ENCODE measurements at places on chromosomes 7 and 10.

- no peak for DNase-seq
These were observed 64.6 kb downstream of the HERPUD2 start for GRCh38 chr7:35630024-35630972.

GRCh38 chr10:118698421-118698820, 56.3 kb downstream of the CACUL1 start:
- peak; percentile 59 for DNase-seq

- DNase-seq: no peak
These were observed 98.8 kb downstream of the ADK start for GRCh38 chr10:74249865-74250264.

- DNase-seq: no peak
These were observed 84.5 kb upstream of the RET start for GRCh38 chr10:42992156-42992956.

GRCh38 chr10:132550366-132551092, 12.9 kb downstream of the INPP5A start:
- no peak for DNase-seq

- peak; percentile 31 for DNase-seq
These were observed 1.9 kb downstream of the TTYH3 start for GRCh38 chr7:2633538-2634266.

DNA sequence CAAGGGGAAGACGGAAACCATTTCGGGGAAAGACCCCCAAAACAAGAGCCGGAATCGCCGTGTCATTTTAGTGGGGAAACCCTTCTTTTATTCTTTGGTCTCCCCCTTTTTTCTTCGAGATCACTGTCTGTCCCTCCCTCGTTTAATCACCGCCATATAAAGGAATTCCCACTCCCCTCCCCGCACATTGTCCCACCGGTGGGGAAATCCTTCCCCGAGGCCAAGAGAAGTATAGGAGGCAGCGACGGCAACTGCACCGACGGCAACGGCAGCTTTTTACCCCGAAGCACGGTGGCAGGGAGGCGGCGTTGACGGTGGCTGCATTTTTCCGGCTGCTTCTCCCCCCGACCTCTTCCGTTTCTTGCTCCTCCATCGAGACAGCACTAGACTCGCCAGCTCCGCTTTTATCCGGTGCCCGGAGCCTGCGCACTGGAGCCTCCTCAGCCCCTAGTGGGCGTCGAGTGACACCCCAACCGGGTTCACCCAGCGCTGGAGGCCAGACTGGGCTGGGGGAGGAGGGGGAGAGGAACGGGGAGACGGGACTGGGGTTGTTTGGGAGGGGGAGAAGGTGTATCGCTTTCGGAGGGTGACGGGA, 687 bp upstream of the KMT2E start:
- peak; percentile 97 for DNase-seq

DNA sequence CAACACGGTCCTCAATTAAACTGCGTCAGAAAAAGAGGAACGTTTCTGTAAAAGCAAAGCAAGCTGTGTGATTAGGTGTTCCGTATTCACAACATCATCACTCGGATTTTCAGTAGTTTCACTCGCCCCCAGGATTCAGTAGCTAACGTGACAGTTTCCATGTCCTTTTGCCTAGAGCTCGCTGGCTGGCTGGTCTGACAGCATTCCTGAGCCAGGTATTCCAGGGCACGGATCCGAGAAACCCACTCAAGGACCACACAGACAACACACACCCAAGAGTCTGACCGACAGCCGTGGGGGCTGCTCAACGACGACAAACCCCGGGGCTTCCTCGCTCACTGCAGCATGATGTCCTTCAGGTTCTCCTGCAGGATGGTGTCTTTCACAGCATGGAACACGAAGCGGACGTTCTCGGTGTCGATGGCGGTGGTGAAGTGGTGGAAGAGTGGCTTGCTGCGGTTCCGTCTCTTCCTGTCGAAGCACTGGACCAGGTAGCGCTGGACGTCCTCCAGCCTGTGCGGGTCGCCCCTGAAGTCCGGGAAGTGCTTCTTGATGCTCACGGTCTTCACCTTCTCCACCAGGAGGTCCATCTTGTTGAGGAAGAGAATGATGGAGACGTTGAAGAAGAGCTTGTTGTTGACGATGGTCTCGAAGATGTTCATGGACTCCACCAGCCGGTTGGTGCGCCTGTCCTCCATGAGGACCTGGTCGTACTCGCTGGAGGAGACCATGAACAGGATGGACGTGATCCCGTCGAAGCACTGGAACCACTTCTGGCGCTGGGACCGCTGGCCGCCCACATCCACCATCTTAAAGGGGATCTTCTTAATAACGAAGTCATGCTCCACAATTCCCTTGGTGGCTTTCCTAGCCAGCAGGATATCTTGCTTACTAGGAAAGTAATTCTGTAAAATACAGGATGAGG, 43.1 kb downstream of the AMZ1 start:
- no peak for DNase-seq

- no peak for DNase-seq
These were observed 48.9 kb downstream of the PUS7 start for GRCh38 chr7:105473163-105473562.

- no peak for DNase-seq
These were observed 68.7 kb downstream of the NEUROD6 start for GRCh38 chr7:31271641-31272405.

GRCh38 chr7:111763221-111763801, 201.0 kb upstream of the IMMP2L start:
- peak; percentile 40 for DNase-seq

DNA sequence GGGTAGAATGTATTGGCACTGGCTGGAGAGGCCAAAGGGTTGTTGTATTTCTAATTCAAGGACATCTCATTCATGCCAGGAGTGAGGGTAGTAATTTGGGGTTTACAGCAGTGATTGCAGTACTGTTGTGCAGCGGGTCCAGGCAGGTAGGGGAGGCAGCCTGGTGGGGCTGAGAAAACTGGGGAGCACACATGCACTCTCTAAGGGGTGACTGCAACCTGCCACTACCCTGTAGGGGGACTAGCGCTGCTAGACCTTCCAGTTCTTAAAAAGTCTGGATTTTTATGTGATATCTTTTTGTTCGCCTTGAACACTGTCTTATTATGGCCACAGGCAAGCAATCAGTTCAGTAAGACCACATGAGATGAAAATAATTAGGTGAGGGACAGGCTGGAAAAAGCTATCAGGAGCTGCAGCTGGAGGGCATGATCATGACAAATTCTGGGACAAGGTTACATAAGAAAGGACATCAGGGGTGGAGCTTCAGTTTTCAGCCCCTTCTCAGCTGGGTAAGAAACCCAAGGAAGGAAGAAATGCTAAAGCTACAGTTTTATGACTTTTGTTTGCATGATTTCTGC, 149.0 kb downstream of the ARHGAP21 start:
- DNase-seq: no peak

GRCh38 chr10:14820010-14820774, 17.6 kb downstream of the CDNF start:
- DNase-seq: no peak

DNA sequence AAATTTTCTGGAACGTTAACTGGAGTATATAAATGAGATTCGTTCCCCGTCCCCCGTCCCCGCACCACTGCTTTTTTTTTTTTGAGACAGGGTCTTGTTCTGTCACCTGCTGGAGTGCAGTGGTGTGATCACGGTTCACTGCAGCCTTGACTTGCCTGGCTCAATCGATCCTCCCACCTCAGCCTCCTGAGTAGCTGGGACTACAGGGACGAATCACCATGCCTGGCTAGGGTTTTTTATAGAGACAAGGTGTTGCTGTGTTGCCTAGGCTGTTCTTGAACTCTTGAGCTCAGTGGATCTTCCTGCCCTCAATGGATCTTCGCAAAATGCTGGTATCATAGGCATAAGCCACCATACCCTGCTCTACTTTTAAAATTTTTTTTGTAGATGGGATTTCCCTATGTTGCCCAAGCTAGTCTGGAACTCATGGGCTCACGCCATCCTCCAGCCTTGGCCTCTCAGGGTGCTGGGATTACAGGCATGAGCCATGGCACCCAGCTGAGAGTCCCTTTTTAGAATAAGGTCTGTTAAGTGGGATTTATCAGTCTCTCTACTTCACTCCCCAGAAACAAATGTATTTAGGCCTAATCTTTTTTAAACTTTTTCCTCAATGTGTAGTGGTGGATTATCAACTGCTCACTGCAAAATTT, 122.9 kb downstream of the LYZL1 start:
- no peak for DNase-seq

DNA sequence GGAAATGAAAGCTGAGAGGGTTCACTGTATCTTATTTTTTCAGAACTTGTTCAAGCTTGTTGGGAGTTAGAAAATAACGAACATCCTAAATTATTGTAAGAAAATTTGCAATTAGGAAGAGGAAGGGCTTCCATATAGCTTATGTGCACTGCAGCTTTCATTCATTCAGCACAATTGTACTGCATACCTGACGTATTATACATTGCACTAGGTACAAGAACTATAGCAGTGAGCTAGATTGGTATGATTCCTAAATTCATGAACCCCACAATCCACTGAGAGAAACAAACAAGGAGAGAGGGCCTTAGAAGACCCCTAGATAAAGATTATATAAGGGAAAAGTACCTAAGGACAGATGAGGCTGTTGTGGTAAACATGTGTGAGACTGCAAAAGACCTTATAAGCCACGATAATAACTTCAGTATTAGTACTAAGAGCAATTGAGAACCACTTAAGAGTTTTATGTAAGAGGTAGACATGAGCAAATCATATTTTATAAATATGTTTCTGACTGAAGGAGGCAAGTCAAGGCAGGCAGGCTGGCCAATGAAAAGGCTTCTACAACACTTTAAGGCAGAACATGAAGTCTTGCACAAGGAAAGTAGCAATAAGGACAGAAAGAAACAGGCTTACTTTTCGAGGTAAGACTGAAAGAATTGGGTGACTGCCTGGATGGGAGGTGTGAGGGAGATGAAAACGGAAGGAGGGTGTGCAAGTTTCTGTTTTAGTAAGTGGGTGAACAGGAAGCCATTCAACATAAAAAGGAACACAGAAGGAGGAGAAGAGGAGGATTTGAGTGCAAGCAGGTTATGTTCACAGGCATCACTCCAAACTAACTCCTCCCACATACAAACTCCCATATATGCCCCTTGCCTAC, 77.9 kb upstream of the LRRN3 start:
- DNase-seq: no peak

DNA sequence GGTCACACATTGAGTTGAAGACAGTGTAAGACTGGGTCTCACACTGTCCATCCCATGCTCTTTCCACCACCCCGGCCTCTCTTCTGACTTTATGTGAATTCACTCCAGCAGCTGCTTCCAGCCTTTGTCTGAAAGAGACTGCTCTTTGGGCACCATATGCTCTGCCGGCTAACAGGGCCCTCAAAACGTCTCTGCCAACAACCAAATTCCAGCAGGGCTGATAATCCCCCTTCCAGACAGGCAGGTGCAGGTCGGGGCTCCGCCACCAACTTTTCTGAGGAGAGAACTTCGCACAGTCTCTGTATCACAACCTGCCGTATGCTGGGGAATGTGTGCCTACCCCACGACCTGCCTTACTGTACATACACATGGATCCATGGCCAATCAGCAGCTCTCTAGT, 64.3 kb downstream of the PLXNA4 start:
- DNase-seq: no peak

DNA sequence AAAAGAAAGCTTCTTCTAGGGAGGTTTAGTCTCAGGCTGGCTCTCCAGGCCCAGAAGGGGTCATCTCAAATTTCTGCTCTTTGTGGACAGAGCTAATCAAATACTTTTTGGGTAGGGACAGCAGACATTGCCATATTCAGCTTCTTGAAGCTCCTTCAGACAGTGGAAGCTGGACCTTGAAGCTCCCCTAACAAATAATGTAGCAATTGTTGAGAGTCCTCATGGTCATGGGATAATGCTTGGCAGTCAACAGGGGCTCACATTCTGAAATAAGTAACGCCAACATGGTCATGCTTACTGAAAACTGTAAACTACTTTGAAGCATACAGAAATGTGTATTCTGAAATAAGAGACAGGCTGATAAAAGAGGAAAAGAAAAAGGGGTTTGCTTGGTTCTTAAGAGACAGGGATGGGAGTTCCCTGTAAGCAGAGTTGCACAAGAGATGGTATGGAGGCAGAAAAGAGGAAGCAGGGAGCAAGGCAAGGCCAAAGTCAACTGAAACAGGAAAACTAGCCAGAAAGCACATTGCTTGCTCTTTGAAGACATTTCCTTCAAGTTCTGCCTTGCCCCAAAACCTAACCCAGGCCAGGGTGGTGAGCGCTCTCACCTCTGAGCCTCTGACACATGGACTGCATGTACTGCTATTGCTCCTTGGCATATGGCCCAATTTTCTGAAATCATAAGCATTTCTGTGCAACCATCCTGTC, 53.1 kb upstream of the KMT2E start:
- peak; percentile 70 for DNase-seq

DNA sequence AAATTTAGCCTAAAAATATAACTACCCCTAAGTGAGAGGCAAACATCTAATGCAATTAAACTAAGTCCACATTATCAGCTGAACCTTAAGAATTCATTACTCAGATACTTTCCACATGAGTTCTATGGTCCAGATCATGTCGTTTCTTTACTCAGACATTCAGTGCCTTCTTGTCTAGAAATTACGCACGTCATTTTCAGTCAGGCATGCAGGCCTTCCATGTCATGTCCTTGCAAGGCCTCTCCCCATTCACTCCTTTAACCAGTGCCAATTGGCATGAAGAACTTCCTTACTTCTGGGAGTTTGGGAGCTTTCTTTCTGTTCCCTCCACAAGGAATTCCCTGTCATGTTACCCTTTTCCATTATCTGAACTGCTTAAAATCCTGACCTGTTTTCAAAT, 118.8 kb downstream of the NRP1 start:
- DNase-seq: no peak

- no peak for DNase-seq
These were observed 34.8 kb upstream of the HNRNPH3 start for GRCh38 chr10:68296843-68297663.

DNA sequence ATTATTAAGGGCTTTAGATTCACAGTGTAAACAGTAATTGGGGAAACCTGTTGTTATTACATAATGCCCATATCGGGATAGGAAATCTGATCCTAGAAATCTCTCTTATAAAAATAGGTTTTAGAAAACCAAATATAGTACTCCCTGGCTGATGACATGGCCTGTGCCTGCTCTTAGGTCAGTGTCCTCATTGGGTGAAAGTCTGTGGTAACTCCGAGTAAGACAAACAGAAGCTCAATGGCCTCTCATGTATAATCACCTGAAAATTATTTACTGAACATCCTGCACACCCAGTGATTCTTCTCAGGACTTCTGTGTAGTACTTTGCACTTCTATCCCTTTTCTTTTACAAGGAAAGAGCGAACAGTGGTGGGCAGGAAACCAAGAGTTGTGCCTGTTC, 37.8 kb downstream of the SEM1 start:
- no peak for DNase-seq

- no peak for DNase-seq
These were observed 134.3 kb upstream of the MDFIC start for GRCh38 chr7:114787556-114787955.

- no peak for DNase-seq
These were observed 4.4 kb upstream of the TBL2 start for GRCh38 chr7:73582664-73583202.
